ENCODE measurements at places on chromosomes 1 and 21.

- no peak for DNase-seq
Measured at GRCh38 chr1:101298663-101299062, 61.8 kb downstream of the S1PR1 start.

- no peak for DNase-seq
Measured at GRCh38 chr1:19442154-19443096, 42.9 kb downstream of the CAPZB start.

- no peak for DNase-seq
Measured at GRCh38 chr1:56357927-56358690, 221.3 kb downstream of the PLPP3 start.

GRCh38 chr21:15264084-15264665, 199.4 kb upstream of the NRIP1 start:
- DNase-seq, result no peak

GRCh38 chr1:192631749-192632148, 4.2 kb upstream of the RGS13 start:
- DNase-seq, result no peak

- no peak for DNase-seq
Measured at GRCh38 chr1:111499026-111499785, 4.2 kb downstream of the ADORA3 start.

GRCh38 chr1:111369177-111369576, 58.4 kb downstream of the OVGP1 start:
- DNase-seq, result no peak

DNA sequence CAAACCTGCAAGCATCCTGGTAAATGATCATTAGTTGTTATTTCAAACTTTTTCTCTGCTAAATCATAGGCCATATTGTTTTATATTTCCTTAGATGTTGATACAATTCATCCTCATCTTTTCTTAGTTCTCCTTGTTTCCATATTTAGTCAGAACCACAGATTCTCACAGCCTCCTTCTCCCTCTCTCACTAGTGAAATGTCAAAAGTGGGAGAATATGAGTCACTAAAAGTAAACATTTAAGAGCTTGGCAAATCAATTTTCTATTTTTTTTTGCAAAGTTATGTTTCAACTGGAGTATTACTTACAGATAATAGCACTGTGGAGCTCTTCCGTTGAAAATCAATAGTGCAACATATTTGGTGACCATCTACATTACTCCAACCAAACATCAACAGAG, 308.8 kb downstream of the COL11A1 start:
- DNase-seq, result no peak

DNA sequence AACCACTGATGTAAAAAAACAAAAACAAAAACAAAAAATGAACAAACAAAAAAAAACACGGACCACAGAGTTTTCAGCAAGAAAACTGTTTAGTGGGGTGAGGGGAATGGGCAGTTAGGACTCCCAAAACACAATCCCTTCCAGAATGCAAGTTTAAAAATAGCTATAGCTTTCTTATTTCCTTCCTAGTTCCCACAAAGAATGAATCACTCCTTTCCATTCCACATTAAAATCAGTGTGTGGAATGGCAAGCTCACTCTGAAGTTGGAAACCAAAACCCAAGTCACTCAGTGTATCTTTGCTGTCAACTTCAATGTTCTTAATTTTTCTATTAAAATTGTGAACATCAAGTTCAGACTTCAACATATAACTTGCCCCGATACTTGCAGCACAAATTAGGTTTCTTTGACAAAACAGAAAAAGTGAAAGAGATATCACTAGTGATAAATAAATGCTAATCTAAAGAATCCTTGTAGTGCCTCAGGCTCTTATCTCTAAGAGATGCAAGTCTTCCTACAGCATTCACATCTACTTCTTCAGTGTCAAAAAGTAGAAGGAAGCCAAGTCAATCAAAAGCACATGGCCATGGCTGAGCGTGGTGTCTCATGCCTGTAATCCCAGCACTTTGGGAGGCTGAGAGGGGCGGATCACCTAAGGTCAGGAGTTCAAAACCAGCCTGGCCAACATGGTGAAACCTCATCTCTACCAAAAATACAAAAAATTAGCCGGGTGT, 45.5 kb downstream of the TOR3A start:
- no peak for DNase-seq

DNA sequence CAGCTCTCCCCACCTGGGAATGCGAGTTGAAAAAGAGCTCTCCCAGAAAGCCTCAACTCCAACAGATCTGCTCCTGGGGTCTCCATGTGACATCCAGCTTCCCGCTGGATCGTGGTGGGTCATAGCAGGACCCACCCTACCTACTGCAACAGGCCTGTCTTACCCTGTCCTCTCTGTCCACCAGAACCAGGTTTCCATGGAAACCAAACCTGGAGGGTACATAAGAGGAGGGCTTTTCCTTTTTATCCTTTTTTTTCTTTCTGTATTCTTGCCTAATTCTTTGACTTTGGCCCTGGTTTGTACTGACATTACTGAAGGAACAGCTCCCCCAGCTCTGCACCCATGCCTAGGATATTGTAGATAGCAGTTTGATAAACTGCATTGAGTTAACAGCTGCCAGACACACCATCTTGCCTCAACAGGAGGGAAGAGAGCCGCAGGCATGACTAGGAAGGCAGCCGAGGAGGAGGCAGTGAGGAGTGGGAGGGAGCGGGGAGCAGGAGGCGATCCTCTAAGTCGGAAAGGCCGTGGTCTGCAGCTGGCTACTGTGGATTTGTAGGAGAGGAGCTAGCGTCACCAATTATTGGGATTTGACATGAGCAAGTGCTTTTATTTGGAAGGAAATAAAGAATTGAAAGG, 9.7 kb upstream of the FMOD start:
- DNase-seq, result no peak

- DNase-seq, result no peak
Measured at GRCh38 chr1:69077633-69078032, 490.1 kb upstream of the LRRC7 start.

- no peak for DNase-seq
Measured at GRCh38 chr1:245880754-245881403, 626.2 kb downstream of the SMYD3 start.

GRCh38 chr21:44836666-44837471, 19.0 kb upstream of the SUMO3 start:
- no peak for DNase-seq

GRCh38 chr1:67816095-67816475, 17.2 kb downstream of the GNG12 start:
- no peak for DNase-seq

- no peak for DNase-seq
Measured at GRCh38 chr1:164608651-164609057, 49.7 kb downstream of the PBX1 start.

DNA sequence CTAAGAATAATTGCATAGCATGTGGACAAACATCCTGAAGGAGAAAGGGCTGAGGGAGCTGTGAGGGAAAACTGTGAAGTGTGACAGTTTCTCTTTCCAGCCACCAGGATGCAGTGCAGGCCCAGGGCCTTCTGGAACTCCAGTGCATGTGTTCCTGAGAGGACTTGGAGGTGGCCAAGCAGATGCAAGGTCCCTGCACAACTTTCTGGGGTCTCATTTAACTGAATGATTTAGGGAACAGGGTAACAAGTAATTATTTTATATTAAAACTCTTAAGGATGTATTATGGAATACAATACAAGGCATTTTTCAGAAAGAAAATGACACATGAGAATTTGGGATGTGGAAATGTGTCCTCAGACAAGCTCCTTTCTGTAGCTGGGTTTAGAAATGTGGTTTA, 61.2 kb upstream of the MCOLN3 start:
- peak; percentile 32 for DNase-seq

- no peak for DNase-seq
Measured at GRCh38 chr1:94646786-94647555, 105.4 kb upstream of the F3 start.

GRCh38 chr1:230215529-230215928, 148.5 kb downstream of the GALNT2 start:
- DNase-seq, result no peak

- DNase-seq, result no peak
Measured at GRCh38 chr1:207861442-207862177, 49.3 kb downstream of the CD34 start.

Data from heart right ventricle (tissue), 16 donors.